Right hindlimb (tissue), 1 donor: ENCODE measurements at places on chromosomes 2 and 18.

DNA sequence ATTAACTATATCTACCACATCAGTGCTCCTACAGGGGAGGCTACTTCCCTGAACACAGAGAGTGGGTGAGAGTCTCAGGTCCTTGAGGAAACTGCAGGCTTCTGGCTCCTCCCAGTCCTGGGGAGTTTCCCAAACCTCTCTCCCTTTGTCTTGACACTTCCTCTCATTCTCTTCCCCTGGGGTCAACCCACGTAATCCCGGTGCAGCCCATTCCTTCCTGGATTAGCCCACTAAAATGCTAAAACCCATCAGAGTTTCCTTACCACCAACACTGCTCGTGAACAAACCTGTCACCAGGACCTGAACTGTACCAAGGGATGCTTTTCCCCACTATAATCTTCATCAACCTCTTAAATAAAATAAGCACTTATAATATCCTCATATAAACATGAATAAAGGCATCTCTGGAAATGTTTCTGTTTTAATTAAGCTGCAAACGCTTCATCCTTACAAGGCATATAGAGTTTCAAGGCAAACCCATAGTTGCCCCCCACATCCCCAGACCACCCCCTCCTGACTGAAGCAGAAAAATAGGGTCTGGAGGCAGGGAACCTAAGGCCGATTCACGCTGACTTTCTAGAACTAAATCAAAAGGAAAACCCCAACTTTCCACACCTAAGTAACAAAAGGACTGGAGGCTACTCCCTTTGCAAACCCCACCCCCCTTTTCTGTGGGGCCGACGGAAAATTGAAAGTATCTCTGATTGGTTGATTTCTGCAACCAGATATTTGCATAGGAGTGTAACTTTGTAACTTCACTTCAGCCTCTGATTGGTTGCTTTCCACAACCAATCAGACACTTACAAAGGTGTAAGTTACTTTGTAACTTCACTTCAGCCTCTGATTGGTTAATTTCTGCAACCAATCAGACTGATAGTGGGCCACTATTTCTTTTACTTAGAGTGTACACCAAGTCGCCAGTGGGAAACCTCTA lies 19.0 kb downstream of the TMSB10 start:
- no peak for DNase-seq

GRCh38 chr2:240568678-240569522 lies 616 bp downstream of the RNPEPL1 start:
- peak; percentile 77 for DNase-seq

GRCh38 chr2:203972066-203972465 lies 35.5 kb downstream of the ICOS start:
- no peak for DNase-seq

DNA sequence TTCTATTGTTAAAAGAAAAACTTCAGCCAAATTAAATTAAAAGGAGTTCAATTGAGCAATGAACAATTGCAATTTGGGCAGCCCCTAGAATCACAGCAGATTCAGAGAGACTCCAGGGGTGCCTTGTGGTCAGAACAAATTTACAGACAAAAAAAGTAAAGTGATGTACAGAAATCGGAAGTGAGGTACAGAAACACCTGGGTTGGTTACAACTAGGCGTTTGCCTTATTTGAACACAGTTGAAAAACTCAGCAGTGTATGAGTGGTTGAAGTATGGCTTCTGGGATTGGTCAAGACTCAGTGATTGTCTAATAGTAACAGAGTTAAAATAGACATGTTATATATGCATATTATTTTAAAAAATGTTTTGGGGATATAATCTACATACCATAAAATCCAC lies 98.5 kb upstream of the ZSWIM2 start:
- DNase-seq, result no peak

GRCh38 chr2:128736046-128736688 lies 417.5 kb upstream of the HS6ST1 start:
- no peak for DNase-seq

DNA sequence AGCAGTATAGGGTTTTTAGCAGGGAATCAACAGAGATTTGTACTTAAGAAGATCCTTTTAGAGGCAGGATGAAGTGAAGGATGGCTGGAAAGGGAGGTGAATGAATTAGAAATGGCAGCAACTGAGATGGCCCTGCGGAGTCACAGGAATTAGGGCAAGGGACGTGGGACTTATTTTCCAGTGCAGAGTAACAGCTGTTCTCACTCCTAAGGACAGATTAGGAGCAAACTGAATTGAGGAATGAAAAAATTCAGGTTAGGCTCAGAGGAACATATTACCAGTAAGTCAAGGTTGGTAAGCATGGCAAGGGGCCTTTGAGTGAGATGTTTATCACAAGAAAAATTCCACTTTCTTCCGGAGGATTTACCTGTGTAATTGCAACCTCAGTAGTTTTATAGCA lies 34.4 kb downstream of the COL4A3 start:
- no peak for DNase-seq

GRCh38 chr18:34281290-34281689 lies 56.6 kb upstream of the NOL4 start:
- DNase-seq, result no peak
